Mucosa of descending colon (tissue), 3 donors: ENCODE measurements at places on chromosomes 16 and 17. TPM values are rescaled to one million over a fixed set of nuclear protein-coding genes. Genes with fewer than 3 reads are reported as not detected.

PRR29 gene
- not detected for total RNA-seq

NOD2 gene
- total RNA-seq: 2.4 TPM

DNA sequence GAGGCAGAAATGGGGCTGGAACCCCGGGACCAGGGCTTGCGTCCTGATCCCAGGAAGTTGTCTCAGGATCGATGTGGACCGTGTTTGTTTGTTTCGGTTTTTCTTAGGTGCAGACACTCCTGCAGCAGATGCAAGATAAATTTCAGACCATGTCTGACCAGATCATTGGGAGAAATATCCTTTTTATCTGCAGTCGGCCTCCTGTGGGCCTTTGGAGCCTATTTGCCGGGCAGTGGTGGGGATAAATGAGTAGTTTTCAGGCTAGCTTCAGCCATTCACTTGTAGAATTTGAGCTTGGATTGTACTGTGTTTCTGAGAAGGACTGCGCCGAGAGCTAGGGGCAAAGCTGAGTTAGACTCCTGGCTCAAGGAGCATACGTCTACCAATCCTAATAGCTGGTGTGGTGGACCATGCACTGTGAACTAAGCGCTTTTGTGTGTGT, 816 bp downstream of the HSBP1 start:
- no peak for DNase-seq

- DNase-seq: no peak
Observed at GRCh38 chr16:68873635-68874471, 30.5 kb downstream of the TANGO6 start.
